Activated CD8-positive, alpha-beta memory T cell treated with anti-CD3 and anti-CD28 coated beads, Interleukin-2, amount 50 U/mL, for 48 hours (primary cell): ENCODE measurements at places on chromosomes 7 and 10.

DNA sequence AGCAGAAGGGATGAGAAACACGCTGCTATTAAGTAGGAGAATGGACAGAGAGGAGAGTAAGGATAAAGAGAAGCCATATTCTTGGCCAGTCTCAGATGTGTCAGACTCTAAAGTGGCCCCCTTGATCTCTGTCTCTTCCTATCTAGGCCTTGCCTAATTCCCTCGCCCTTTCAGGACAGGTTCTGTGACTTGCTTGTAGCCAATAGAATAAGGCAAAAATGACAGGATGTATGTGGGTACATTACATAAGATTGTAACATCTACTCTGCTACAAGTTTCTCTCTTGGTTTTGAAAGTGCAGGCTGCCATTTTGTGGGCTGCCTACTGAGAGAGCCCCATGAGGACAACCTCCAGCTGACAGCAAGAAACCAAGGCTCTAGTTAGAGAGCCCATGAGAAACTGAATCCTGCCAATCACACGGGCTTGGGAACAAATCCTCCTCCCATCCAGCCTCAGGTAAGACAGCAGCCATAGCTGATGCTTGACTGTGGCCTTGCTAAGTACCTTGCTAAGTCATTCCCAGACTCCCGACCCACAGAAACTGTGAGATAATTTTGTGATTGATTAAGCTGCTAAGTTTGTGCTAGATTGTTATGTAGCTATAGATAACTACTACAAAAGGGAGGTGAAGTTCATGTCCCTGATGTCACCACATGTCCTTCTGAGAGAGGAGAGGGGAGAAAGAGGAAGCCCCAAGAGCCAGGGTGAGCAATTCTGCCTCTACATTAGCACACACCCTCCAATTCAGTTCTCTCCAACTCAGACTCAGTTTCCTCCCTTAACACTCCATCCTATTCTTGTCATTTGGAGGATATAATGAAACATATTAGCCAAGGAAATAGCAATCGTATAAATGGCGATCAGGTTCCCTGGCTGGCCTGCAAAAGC, 185.5 kb downstream of the SGMS1 start:
- DNase-seq, result no peak

- DNase-seq, result no peak
Measured at GRCh38 chr10:6956562-6956961, 376.5 kb upstream of the PRKCQ start.

- peak; percentile 67 for DNase-seq
Measured at GRCh38 chr7:129952086-129952652, 591 bp downstream of the UBE2H start.

DNA sequence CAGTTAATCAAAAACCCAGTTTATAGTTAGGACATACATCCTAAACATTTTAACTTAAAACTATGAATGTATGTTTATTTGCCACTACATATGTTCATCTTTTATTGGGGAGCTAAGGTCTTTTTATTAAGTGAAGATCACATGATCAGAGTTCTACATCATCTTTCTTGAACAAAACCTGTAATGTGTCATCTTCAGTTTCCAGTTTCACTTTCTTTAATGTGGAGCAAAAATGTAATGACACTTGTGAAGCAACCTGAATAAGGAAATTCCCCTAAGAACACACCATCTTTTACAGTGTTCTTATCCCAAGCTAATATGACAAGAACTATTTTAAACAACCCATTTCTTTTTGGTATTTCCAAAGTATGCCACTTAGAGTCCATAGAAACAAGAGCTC, 166.7 kb upstream of the BET1 start:
- DNase-seq, result no peak

GRCh38 chr7:135745703-135746312, 2.8 kb downstream of the FAM180A start:
- DNase-seq, result no peak

- DNase-seq, result no peak
Measured at GRCh38 chr10:114046087-114046458, 2.4 kb downstream of the ADRB1 start.

DNA sequence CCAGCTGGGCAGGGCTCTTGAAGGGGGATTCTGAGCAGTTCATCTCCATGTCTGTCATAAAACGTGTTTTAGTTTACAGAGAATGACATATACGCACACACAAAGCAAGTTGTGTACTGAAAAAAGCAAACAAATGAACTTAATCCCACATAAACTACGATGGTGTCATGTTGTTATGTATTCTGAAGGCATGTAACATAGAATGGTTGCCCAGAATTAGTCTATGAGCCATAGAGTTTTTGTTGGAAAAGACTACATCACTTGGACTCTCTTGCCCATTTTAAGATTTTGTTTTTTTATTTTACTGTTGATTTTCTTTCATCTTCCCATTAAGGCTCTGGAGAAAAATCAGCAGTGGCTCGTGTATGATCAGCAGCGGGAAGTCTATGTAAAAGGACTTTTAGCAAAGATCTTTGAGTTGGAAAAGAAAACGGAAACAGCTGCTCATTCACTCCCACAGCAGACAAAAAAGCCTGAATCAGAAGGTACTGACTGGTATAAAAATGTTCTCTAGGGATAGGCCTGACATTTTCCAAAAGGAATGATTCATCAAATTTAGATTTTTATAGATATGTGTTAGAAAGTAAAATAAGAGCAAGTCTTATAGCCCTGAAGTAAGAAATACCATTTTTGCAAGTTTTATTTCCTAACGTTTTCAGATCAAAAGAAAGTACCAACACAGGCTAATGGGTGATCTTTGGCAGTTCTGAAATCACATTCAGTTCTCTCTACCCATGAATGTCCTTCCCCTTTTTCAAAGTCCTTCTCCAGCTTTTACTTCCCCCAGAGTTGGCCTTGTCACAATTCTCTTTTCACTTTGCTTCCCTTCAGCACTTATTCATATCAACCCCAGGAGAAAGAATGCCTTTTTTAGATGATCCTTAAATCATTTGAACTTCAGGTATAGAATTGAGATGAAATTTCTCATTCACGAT, 18.9 kb downstream of the CEP55 start:
- no peak for DNase-seq

DNA sequence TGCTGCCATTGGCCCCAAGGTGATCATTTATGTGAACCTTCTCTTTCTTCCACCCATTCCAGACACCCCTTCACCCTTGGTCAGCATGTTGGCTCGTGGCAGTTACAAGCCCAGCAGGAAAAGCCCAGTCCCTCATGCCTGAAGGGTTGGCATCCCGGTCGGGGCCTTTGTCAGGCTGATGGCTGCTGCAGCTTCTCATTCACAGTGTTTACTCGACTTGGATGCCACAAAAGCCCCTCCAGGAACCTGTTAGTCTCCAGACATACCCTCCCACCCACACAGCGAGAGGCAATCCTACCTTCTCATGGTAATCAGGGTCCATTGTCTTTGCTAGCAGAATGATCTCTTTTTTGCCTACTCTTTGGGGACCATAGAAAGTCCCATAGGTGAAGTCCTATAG, 200.8 kb upstream of the PFKP start:
- no peak for DNase-seq

GRCh38 chr7:32250003-32250402, 179.8 kb upstream of the PDE1C start:
- DNase-seq, result no peak

DNA sequence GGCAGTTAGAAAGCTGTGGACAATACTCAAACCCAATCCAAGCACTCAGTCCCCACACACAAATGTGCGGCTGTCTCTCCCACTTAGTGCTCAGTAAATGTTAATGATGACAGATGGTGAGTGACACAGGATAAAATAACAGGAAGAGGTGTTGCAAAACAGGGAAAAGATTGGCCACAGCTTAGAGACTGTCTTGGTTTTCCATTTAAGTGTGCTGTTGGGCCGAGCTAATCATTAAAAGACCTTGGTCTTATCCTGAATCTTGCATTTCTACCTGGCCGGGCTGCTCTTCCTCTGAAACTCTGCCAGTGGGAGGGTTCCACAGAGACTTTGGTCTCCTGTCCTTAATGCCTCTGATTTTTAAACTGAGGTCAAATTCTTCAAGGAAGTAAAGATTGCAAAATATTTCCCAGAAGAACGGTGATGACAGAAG, 113.1 kb upstream of the RNF32 start:
- no peak for DNase-seq
